ENCODE measurements at places on chromosomes 7 and 10. TPM values are rescaled to one million over a fixed set of nuclear protein-coding genes. Genes with fewer than 3 reads are reported as not detected.

DNA sequence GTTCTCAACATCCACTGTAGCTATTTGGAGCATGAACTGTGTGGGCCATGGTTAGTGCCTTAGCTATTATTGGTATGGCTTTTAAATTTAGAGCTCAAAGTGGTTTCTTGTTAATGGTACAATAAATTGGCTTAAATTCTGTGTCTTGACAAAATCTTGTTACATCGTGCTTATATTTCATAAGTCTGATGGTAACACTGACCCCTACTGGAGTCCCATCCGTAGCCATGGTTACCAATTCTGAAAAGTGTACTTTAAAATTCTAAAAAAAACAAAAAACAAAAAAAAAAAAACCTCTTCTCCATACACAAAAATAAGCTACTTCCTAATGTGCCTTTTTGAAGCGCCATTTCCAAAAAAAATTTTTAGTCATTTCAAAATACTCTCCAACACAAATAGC lies 6.4 kb upstream of the RPP30 start:
- no peak for ATAC-seq

- peak; percentile 53 for ATAC-seq
Measured at GRCh38 chr7:69635555-69636185, 37.4 kb downstream of the AUTS2 start.

ZNF485 gene
- total RNA-seq: 5.9 TPM

- no peak for ATAC-seq
Measured at GRCh38 chr7:148849393-148850098, 34.5 kb downstream of the EZH2 start.

- ATAC-seq: no peak
Measured at GRCh38 chr7:131011976-131012375, 278.0 kb upstream of the KLF14 start.

- no peak for ATAC-seq
Measured at GRCh38 chr7:100215895-100216294, 3.9 kb upstream of the PVRIG start.

CRHR2 gene
- total RNA-seq: 1.2 TPM

DNA sequence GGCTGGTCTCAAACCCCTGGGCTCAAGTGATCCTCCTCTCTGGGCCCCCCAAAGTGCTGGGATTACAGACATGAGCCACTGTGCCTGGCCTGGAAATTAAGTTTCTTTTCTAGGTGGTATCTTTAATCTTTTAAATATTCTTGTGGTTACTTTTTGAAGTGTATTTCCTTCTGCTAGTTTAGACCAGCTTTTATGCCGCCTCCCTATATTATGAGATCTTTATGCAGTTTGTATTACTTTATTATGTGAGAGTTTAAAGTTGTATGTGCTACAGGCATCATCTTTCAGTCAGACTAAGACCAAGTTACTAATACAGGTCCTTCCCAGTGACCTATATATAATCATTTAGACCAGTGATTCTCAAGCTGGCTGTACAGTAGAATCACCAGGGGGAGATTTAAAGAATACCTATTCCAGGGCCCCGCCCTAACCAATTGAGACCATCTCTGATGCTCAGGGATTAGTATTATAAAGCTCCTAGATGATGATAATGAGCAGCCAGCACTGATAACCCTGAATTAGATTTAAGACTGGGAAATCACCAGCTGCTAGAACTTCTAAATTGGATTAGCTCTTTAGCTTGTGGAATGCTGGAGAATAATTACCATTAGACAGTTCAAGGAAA lies 11.3 kb downstream of the INPP5F start:
- peak; percentile 36 for ATAC-seq

AGAP5 gene
- total RNA-seq: 3.8 TPM

GRCh38 chr10:122328676-122329075 lies 45.8 kb upstream of the PLEKHA1 start:
- no peak for ATAC-seq

ZNF32 gene
- 42.6 TPM for total RNA-seq

DNA sequence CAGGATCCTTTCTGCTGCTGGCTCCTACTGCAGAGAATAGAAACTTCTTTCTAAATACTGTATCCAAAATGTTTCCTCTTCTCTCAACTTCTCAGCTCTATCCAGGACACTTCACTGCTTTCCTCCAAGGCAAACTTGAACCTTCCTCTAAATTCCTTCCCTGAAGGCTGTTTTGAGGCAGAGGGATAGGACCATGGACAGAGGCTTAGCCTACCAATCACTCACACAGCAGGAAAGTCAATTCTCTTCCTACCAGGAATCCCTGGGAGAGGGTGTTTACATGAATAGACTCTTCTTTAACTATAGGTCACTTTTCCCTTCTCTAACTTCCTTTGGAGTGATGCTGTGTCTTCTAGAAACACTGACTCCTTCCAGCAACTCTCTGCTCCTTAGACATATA lies 115.6 kb upstream of the MKLN1 start:
- ATAC-seq: no peak

EVX1 gene
- not detected for total RNA-seq

GRCh38 chr7:30232391-30232790 lies 52.0 kb upstream of the ZNRF2 start:
- ATAC-seq: no peak

DNA sequence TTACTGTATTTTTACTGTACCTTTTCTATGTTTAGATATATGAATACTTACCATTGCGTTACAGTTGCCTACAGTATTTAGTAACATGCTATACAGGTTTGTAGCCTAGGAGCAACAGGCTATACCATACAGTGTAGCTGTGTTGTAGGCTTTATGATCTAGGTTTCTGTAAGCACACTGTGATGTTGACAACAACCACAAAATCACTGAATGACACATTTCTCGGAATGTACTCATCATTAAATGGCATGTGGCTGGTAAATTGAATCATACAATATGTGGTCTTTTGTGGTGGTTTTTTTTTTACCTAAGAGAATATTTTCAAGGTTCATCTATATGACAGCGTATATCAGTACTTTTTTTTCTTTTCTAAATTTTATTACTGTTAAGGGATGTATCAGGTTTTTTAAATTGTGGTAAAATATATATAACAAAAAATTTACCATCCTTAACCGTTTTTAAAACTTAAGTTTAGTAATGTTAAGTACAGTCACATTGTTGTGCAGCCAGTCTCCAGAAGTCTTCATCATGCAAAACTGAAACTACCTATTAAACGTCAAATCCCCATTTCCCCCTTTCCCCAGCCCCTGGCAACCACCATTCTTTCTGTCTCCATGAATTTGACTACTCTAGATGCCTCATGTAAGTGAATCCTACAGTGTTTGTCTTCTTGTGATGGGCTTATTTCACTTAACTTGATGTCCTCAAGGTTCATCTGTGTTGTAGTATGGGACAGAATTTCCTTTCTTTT lies 21.5 kb downstream of the BTAF1 start:
- ATAC-seq: no peak

GRID1 gene
- 8.5 TPM for total RNA-seq

DNA sequence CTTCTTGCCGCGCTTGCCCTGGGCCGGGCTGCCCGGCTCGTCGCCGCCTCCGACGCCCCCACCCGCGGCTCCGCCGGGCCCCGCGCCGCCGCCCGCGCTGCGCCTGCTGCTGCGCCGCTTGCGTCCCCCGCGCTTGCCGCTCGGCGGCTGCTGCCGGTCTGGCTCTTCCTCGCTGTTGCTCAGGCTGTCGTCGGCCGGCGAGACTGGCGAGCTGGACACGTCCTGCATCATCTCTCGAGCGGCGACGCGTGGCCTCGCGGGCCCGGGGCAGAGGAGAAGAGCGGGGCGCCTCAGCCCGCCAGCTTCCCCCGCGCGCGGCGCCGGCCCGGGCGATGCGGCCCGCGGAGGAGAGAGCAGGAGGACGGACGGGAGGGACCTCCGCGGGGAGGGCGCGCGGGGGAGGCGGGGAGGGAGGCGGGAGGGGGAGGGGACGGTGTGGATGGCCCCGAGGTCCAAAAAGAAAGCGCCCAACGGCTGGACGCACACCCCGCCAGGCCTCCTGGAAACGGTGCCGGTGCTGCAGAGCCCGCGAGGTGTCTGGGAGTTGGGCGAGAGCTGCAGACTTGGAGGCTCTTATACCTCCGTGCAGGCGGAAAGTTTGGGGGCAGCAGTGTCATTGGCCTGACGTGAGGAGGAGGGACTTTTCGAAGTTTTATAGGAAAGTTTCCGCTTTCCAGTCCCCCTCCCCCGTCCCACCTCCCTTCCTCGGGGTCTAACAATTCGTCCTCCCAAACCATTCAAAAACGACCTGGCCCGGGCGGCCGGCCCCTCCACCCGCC lies at the start of gene TWIST1:
Gene TWIST1, minus strand, starts transcription at position 546 of the 779 bp plus-strand sequence. Its CDS starts 315 bp downstream, at position 231.
- peak; percentile 68 for ATAC-seq

- no peak for ATAC-seq
Measured at GRCh38 chr7:155806096-155806871, 6.0 kb downstream of the SHH start.

CEP55 gene
- 1.1 TPM for total RNA-seq

CAV2 gene
- 5.2 TPM for total RNA-seq

Data from motor neuron (in vitro differentiated cells).